Activated CD8-positive, alpha-beta T cell treated with anti-CD3 and anti-CD28 coated beads for 36 hours (primary cell): ENCODE measurements at places on chromosomes 13 and 19.
A peak's percentile ranks its signal among the peaks of the same experiment; 100 is the strongest.

DNA sequence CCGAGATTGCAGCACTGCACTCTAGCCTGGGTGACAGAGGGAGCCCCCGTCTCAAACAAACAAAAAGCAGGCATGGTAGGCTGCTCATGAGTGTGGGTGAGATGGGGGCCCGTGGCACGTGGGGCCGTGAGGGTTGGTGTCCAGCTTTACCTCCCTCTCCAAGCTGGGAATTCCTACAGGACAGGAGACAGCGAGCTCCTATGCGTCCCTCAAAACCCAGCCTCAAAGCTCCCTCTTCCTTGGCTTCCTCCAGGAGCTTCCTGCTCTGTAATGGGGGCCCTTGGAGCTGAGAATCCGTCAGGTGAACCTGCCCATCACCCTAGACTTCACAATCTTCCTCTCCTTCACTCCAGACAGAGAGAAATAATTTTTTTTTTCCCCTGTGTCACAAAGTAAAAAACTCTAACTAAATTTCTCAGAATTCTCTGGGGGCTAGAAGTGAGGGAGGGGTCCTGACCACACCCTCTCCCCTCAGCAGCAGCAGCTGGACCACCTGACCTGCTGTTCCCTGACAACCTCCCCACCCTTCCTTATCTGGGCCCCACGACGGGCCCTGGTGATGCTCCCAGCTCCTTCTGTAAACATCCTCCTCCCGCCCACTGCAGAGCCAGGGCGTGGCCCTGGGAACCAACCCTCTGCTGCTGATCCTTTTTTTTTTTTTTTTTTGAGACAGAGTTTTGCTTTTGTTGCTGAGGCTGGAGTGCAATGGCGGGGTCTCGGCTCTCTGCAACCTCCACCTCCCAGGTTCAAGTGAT is 22.1 kb upstream of the WDR18 start:
- DNase-seq = no peak

DNA sequence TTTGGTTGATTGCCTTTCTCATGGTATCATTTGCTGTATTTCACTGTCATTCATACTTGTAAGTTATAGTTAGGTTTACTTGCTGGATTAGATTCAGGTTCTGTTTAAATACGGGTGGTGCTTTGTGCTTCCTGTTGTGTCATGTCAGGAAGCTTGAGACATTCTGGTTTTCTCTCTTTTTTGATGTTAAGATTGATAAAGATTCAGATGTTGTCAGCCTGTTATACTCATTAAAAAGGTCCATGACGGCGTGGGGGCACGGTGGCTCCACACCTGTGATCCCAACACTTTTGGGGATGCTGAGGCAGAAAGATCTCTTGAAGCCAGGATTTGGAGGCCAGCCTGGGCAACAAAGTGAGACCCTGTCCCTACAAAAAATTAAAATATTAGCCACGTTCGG is 45.7 kb downstream of the NAA16 start:
- DNase-seq = peak; percentile 24

- no peak for DNase-seq
Measured at GRCh38 chr19:3743486-3743885, 18.0 kb downstream of the APBA3 start.

GRCh38 chr19:52397310-52398080 is at the start of gene ZNF528:
Gene ZNF528 (plus strand): TSS chr19:52397849. CDS start chr19:52402014, 4,165 bp downstream.
- peak; percentile 97 for DNase-seq

GRCh38 chr13:48380581-48380980 is 32.3 kb downstream of the LPAR6 start:
- no peak for DNase-seq

GRCh38 chr19:3720349-3720917 is 12.2 kb downstream of the TJP3 start:
- DNase-seq = no peak

DNA sequence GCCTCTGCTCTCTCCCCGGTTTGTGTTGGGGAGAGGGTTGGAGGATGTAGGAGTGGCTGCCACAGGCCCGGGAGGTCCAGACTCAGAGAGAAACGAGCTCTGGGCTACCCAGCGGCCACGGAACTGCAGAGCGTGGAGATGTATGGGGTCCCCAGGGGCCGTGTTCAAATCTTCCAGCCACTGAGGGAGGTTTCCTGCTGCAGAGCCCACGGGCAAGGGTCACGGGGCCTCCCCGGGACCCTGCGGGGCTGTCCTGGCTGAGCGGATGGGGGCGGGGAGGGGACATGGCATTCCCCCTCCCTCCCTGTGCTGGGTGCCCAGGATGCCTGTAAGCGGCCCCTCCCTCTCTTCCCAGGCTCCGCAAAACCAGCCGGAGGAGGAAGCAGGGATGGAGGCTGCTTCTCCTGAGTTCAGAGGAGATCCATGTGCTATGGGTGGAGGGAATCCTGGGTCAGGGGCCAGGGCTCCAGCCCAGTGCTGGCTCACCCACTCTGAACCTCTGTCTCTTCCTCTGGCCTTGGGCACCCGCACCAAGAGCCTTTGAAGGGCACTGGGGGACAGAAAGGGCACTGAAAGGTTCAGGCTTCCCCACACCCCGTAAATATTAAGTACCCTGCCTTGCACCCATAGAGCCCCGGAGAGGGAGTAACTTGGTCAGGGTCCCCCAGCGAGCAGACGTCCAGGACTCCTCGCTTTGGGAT is 22.6 kb downstream of the SMIM24 start:
- no peak for DNase-seq

DNA sequence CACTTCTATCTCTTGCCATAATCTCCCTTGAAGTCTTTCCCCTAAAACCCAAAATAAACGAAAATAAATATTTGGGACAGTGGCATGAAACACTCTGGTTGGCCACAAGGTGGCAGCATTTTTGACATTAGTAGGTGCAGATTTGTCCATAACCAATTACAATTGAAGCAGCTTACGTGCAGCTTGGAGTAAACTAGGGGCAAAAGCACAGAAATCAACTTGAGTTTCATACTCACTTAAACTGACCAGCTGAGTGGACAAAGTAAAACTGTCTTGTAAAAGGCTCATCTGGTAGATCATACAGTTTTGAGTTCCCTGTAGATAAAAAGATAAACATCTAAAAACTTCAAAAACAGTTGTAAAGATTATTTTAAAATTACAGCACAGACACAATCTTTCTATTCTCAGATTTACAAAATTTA is 18.8 kb downstream of the PDCD5 start:
- peak; percentile 52 for DNase-seq

GRCh38 chr13:49303533-49304252 is 56.0 kb downstream of the CDADC1 start:
- no peak for DNase-seq

GRCh38 chr19:32404933-32405430 is 588 bp upstream of the DPY19L3 start:
- no peak for DNase-seq

GRCh38 chr13:98390086-98390715 is 186.7 kb downstream of the STK24 start:
- DNase-seq = no peak

GRCh38 chr19:12793290-12794195 is 2.3 kb downstream of the JUNB start:
- DNase-seq = peak; percentile 94

GRCh38 chr19:18097993-18098890 is 664 bp downstream of the MAST3 start:
- DNase-seq = peak; percentile 29

DNA sequence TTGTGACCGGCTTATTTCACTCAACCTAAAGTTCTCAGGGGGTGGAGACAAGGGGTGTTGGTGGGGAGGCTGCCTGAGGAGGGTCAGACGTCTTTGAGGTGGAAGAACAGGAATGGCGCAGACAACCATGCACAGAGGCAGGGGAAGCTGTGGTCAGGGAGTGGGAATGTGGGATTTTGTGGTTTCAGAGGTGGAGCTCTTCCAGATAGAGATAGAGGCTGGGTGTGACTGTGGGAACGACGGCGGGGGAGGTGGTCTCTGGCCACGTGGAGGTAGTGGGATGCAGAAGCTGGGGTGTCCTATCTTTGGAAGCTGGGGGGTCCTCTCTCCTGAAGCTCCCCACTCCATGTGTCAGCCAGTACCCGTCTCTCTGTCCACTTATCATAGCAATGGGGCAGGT is 7.8 kb upstream of the KLK14 start:
- DNase-seq = no peak

GRCh38 chr13:98328511-98328910 is 151.4 kb upstream of the RNF113B start:
- DNase-seq = no peak

DNA sequence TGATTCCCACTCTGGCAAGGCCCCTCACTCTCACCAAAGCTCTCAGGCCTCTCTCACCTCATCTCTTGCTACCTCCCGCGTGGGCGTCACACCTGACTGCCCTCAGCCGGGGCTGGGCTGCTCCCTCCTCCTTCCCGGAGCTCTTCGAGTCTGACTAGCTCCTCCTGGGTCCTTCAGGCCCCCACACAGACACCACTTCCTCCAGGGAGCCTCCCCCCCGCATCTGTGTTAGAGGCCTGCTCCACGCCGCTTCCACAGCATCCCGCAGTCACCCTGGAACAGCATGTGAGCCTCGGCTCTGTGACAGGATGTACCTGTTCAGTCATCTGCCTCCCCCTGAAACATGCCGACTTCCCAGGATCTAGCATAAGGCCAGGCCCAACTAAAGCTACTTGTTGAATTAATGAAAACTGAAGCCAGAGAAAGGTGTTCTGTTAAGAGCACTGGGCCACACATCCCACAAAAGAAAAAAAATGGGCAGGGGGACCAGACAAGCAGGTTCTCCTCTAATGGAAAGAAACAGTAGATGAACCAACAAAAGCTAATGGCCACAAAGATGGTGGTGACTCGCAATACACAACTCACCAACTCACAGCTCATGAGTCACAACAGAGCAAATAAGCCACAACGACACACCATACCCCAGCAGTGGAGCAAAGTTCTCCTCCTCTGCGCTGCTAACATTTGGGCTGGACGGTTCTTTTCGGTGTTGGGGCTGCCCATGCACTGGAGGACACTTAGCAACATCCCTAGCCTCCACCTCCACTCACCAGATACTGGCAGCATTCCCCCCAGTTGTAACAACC is 3.0 kb downstream of the PPP6R1 start:
- DNase-seq = peak; percentile 86

GRCh38 chr13:36764957-36765356 is 54.1 kb upstream of the RFXAP start:
- no peak for DNase-seq

GRCh38 chr19:2724148-2724557 is 3.0 kb upstream of the DIRAS1 start:
- DNase-seq = no peak

DNA sequence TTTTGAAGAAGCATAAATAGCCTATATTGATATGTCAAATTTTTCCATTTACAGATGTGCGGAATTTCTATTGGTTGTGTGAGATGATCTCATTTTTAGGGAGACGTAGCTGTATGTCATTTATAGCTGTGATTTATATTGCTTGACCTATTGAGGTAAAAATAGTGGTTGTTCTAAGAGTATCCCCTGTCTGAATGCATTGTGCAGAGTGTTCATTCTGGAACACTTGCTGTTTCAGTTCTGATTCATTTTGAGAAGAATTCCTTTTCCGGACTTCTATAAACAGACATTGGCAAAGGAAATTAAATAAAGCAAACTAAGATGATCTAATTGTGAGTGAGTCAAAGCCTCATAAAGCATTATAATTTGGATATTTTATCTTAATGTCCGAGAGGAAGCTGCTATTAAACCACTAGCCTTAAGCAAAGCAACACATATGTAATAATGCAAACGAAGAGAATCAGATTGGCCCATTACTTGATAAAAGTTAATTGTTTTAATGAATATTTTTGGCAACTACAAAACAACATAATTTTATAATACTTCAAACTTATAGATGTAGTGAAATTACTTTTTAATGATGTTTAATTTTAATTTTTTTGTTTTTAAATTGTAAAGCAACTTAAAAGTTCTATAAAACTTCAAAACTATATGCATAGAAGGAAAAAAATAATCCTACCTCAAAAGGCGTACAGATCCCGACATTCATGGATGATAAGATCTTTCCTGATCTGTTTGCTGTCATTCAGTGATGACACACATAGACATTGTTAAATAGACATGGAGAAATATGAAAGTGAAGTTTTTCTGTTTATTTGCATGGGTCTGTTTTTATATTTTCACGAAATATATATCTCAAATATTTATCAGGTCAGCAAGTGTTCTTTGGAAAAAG is 942.6 kb upstream of the SLC10A2 start:
- no peak for DNase-seq

GRCh38 chr13:74511523-74511922 is 377.3 kb upstream of the KLF12 start:
- DNase-seq = no peak

GRCh38 chr19:47587295-47587694 is 14.3 kb upstream of the ZNF541 start:
- no peak for DNase-seq

DNA sequence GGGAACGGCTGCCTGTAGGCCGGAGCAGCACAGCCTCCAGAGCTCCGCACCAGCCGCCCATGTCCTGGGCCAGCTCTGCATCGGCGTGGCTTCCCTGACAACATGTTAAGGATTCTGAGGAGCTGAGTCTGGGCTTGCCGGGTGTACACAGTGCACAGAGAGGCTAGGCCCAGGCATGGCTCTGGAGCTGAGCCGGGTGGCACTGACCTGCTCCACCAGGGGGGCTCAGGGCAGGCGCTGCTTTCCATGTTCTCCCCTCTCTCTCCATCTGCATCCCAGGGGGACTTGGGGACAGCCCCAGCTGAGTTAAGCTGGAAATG is 31.6 kb downstream of the AP1M1 start:
- no peak for DNase-seq

DNA sequence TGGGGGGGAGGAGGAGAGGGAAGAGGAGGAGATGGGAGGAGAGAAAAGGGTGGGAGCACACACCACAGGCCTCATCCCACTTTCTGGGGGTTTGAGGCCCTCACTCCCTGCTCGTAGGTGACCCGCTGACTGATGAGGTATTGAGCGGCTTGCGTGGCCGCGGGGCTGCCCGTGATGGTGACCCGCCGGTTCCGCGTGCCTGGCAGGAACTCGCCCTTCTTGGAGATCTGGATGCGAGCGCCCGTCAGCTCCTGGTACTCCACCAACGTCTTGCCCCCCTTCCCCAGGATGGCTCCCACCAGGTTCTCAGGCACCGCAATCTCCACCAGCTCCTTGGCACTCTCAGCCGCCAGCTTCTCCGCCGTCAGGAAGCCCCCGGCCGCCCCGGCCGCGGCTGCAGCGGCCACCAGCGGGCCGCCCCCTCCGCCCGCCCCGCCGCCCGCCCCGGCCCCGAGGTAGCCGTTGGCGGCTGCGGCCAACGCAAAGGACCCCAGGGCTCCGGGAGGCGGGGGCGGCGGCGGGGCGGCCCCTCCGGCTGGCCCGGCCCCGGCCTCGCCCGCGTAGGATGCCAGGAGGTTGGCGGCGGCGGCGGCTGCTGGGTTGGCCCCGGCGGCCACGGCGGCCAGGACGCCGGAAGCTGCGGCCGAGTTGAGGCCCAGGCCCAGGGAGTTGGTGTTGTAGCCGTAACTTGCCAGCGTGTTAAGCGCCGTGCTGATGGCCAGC is 25.4 kb upstream of the NANOS2 start:
- DNase-seq = no peak

DNA sequence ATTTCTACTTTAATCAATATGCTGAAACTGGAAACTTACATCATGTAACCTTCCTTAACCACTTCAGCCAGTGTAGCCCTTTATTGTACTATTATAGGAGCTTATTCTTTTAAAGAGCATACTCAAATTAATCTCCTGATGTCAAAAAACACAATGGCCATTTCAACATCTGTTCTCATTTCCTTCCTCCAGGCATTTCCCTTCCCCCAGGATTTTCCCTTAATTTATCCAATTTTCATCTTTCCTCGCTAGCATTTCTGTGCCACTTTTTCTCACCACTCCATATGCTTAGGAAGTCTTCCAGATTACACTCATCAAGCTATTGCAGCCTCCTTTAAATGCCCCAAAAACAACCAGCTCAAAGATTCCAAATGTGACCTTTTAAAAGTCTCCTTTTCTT is 265.0 kb downstream of the PCDH9 start:
- DNase-seq = no peak
